ENCODE measurements at places on chromosomes 16 and 17.

DNA sequence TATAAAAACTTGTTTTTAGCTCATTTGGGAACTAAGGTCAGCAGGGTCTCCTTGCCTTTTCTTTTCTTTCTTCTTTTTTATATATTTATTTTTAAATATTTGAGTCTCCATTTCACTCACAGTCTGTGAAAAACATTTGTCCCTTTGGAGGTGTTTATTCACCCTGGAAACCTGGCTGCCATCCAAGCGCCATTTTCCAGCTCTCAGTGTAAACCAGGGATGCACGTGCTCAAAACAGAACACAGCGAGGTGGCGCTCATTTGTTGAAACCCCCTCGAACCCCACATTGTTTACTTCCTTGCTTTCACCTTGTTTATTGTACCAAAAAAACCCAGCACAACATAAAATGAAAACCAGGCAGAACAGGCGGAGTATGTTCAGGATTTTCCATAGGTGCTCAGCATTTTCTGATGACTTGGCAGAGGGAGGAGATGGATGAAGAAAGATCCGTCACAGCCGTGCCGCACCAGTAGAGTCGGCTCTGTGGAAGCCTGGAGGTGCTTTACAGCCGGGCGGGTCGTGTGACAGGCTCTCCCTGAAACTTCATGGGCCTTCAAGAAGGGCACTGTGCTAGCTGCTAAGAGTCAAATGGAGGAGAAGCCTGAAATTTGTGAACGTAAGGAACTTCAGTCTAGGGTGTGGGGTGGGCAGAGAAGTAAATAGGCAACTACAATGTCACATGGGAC is 284.4 kb downstream of the FOXL1 start:
- DNase-seq = no peak

GRCh38 chr17:49390548-49391324 is 23.9 kb downstream of the PHB1 start:
- no peak for DNase-seq

- no peak for DNase-seq
These were observed 7.7 kb upstream of the ARHGAP23 start for GRCh38 chr17:38420518-38420917.

- no peak for DNase-seq
These were observed 94.3 kb upstream of the ASIC2 start for GRCh38 chr17:33387406-33387805.

DNA sequence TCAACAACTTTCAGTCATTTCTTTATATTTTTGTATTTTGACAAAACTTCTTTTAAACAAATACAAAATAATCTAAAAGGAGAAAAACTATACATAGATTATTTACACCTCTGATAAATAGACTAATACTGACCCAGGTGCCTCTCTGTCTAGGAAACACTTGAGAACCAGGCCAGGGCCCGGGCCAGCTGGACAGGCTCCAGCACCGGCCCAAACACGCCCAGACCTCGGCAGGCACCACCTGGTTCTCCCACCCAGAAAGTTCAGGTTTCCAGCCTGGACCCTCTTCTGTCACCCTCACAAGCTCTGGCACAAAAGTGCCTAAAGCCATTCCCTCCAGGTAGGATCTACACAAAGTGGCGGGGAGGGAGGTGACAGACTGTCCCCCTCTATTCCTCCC is 97.0 kb upstream of the DNAH17 start:
- DNase-seq = no peak

DNA sequence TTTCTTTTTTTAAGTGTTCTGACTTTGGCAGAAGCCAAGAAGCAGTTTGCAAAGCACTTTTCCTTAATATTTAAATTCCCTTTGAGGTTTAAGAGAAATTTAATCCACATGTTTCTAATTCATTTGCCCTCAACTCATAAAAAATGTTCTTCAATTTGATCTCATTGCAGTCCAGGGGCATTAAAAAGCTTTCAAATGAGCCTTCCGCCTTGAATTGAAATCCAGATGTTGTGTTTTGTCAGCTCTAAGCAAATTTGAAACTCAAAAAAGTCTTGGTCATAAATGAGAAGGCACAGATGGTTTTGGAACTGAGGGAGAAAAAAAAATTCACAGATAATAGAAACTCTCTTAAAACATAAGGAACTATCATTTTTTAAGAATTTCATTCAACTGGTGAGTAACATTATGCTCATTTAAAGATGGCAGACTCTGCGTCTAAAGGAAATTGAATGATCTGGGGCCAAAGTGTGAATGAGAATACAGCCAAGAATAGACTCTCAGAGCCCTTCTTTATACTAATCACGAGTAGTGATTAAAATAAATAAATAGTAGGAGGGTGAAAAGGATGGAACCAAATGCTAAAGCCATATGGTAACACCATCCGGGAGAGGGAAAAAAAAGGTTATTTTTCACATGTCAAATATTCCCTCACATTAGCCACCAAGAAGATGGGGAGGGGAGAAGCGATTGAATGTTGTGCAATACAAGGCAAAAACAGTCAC is 1304.7 kb downstream of the CDH8 start:
- DNase-seq = peak; percentile 17

- no peak for DNase-seq
These were observed 37.7 kb downstream of the TBX4 start for GRCh38 chr17:61489719-61490490.

- DNase-seq = no peak
These were observed 2.6 kb downstream of the AOC3 start for GRCh38 chr17:42853597-42853967.

DNA sequence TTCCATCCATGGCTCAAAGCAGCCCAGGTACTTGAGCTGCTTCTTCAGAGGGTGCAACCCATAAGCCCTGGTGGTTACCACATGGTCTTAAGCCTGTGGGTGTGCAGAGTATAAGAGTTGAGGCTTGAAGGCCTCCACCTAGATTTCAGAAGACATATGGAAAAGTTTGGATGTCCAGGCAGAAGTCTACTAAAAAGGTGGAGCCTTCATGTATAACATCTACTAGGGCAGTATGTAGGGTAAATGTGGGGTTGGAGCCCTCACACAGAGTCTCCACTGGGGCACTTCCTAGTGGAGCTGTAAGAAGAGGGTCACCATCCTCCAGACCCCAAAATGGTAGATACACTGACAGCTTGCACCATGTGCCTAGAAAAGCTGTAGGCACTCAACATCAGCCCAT is 120.9 kb downstream of the HS3ST3A1 start:
- DNase-seq = no peak

GRCh38 chr16:69798466-69798865 is 36.3 kb downstream of the WWP2 start:
- DNase-seq = no peak

DNA sequence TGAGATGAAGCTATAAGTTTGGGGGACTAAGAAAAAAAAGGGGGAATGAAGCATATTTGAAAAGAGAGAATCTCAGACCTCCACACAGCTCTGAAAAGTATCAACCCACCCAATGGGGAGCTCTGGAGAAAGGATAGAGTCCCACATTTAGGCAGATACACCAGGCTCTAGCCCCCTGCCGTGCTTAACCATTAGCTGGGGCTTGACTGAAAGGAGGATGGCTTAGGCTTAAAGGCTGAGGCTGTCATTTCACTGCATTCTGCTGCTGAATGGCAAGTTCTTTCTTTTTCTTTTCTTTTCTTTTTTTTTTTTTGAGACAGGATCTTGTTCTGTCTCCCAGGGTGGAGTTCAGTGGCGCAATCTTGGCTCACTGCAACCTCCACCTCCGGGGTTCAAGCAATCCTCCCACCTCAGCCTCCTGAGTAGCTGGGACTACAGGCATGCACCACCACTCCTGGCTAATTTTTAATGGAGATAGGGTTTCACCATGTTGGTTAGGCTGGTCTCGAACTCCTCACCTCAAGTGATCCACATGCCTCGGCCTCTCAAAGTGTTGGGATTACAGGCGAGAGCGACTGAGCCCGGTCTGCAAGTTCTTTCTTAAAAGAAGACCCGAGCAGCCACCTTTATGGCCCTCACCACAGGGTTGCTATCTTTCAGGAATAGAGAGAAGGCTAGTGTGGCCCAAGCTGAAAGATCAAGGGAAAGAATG is 9.0 kb upstream of the MMP2 start:
- no peak for DNase-seq

DNA sequence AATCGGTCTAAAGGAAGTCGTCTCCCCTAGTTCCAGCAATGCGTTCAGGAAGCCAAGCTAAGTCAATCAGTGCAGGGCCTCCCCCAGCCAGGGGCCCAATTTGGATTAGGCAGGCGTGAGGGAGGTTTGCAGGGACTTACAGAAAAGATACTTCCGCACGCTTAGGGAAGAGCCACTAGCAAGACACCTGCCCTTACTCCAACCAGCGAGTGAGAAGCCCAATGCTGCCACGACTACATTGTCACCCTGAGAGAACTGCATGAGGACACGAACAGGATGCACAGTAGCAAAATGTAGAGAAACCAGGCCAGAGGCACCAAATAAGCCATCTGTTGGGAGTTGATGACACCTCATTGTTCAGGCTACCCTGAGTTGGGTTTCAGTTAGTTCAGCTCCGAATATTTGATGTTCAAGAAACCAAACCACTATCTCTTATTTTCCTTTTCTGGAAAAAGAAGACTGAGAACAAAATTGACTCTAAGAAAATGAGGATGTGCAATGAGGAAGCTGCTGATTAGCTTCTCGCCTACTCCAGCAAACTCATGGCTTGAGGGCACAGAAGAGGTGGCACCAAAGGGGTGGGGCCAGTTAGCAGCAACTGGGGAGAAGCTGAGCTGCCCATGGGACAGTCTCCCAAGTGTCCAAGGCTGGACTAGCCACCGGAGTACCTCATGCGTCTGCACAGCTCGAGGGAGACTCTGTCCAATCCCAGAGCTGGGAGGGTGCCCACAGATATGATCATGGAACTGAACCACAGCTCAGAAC is 29.3 kb downstream of the TK2 start:
- DNase-seq = no peak

DNA sequence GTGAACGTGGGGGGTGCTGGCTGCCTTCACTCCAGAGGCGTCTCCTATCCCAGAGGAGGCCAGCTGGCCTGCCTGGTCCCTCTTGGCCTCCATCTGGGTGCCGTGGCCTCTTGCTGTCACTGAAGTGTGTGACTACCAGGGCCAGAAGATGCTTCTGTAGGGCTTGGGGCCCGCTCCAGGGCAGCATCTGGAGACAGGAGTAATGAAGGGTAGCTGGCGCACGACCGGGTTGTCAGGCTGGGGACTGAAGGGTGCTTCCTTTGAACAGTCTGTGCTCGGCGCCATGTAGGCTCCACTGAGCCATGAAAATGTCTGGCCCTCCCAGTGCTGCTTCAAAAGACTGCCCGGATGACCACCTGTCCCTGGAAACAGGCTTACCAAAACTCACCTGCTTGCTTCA is 31.3 kb downstream of the ASIC2 start:
- no peak for DNase-seq

DNA sequence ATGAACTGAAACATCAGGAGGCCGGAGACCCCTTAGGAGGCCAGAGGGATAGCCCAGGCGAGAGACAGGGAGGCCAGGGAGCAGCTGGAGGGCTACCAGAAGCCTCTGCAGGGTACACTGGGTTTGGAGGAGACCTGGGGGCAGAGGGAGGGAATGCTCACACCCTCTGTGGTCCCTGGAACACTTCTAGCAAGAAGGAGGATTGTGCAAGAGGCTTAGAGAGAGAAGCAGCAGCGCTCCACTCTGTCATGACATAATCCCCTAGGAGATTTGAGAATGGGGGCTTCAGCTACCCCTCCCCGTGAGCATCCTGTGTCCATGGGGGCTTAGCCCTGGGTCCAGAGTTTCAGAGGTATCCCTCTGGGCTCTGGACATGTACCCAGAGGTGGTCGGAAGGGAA is 15.8 kb downstream of the GPR142 start:
- DNase-seq = no peak

- DNase-seq = no peak
These were observed 15.4 kb upstream of the ST6GALNAC2 start for GRCh38 chr17:76601065-76601464.

- DNase-seq = no peak
These were observed 29.7 kb upstream of the KRT17 start for GRCh38 chr17:41653892-41654677.

- no peak for DNase-seq
These were observed 5.3 kb upstream of the WSCD1 start for GRCh38 chr17:6064868-6065267.

GRCh38 chr17:18960803-18961511 is 9.0 kb downstream of the SLC5A10 start:
- DNase-seq = no peak

- no peak for DNase-seq
These were observed 22.3 kb upstream of the TEKT3 start for GRCh38 chr17:15363702-15364101.

DNA sequence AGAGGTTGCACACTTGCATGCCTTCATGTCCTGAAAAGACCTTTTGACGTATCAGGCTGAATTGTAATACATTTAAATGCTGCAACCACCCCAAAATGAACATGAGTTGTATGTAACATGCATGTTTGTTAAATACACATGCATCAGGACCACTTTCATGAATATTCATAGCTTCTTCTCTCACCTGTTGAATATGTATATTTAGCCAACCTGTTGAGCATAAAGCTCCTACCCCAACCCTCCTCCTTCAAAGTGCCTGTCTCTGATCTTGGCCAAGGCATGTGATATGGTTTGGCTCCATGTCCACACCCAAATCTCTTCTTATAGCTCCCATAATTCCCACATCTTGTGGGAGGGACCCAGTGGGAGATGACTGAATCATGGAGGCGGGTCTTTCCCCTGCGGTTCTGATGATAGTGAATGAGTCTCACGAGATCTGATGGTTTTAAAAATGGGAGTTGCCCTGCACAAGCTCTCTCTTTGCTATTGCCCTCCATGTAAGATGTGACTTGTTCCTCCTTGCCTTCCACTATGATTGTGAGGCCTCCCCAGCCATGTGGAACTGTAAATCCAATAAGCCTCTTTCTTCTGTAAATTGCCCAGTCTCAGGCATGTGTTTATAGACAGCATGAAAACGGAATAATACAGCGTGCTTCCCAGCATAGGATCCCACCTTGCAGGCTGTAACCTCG is 3.8 kb upstream of the CRYM start:
- no peak for DNase-seq

GRCh38 chr16:89707695-89708094 is 6.2 kb upstream of the SPATA2L start:
- no peak for DNase-seq

GRCh38 chr16:83994087-83994486 is 26.0 kb downstream of the NECAB2 start:
- peak; percentile 66 for DNase-seq

DNA sequence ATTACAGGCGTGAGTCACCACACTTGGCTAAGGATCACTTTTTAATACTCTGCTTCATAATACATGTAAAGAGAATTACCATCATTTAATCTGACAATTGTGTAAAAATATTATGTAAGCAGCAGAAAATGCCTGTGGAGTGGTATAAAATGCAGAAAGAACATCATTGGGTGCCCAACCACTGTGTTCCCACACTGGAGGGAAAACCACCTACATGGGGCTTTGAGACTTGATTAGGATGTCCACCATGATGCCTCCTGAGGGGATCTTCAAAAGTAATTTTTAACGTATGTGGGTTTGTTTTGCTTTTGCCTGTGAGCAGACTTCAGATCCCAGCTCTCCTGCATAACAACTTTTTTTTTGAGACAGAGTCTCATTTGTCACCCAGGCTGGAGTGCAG is 18.8 kb downstream of the CFAP97D1 start:
- no peak for DNase-seq

Data from fibroblast of skin of left biceps (primary cell).